ENCODE measurements at places on chromosomes 5 and 9.

- DNase-seq: no peak
Observed at GRCh38 chr5:102772273-102772672, 17.2 kb downstream of the PAM start.

DNA sequence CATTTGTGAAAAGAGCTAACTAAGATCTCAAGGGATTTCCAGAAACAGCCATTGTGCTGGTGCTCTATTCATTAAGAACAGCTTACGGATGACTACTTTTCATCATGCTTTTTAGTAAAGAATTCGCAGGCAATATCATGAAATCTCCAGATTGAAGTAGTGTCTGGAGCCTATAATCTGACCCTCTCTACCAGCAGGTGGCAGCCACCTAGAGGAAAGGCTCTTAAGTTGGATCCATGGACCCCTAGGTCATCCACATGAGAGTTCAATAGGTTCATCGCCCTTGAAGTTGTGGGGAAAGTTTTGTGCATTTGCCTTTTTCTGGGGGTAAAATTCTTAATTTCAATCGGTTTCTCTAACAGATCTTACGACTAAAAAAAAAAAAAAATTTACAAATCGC is 82.3 kb downstream of the SLC1A3 start:
- DNase-seq: no peak

GRCh38 chr9:121220996-121221663 is 19.5 kb upstream of the RAB14 start:
- DNase-seq: peak; percentile 25

- DNase-seq: no peak
Observed at GRCh38 chr9:109064963-109065702, 51.8 kb upstream of the CTNNAL1 start.

GRCh38 chr5:171425596-171426244 is 6.3 kb downstream of the FGF18 start:
- no peak for DNase-seq

- DNase-seq: no peak
Observed at GRCh38 chr5:102536323-102536928, 37.6 kb upstream of the SLCO6A1 start.

DNA sequence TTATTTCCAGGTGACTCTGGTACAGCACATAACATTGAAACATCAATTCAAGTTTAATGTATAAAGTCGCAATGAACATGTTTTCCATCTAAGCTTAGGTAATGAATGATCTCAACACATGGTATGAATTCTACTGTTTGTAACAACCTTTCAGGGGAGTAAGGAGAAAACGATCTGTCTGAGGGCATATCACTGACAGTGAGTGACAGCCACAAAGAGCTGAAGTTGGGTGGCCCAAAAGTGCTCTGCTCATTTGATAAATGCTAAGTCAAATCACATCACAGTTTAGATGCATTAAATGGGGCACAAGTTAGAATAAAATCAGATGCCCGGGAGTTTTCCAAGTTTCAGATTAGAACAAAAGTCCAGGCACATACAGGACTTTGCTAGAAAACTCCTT is 1.2 kb downstream of the FANCC start:
- DNase-seq: no peak

- DNase-seq: no peak
Observed at GRCh38 chr5:60369391-60369790, 330.6 kb downstream of the DEPDC1B start.
